ENCODE measurements at places on chromosomes 5 and 9.

DNA sequence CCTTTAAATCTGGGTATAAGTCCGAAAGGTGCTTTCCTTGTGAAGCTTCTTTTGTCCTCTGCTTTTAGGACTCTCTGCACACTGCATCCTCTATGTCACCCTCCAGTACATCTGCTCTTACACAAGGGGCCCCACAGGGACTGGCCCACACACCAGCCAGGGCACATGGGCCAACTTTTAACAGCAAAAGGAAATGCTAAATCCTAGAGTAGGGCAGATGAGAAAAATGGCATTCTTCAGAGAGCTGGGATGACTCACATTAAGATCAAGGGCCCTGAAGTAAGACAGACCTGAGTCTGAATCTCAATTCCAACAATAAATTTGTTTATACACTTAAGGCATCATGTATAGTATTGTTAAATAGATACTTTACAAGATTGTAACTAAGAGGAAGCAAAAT is 40.3 kb upstream of the CDKN2B start:
- DNase-seq: no peak

- no peak for DNase-seq
Measured at GRCh38 chr9:84411683-84412267, 71.2 kb upstream of the SLC28A3 start.

- DNase-seq: peak; percentile 12
Measured at GRCh38 chr5:146447734-146448380, 724 bp downstream of the TCERG1 start.

DNA sequence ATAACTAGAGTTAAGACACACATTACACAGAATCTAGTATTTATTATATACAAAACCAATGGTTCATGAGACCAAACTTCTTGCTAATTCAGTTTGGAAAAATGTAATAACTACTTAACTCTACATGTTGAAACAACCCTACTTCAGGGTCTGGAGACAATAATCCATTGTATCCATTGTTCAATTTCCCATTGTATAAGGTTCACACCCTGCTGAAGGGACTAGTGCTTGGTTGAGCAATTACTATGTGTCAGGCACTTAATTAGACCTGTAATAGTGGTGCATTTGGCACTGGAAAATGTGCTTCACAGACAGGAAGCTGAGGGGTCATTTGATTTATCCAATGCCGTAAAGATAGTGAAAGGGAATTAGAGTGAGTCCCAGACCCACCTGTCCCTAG is 114.3 kb upstream of the PAPPA start:
- DNase-seq: no peak

- DNase-seq: no peak
Measured at GRCh38 chr5:38330207-38330606, 71.8 kb downstream of the EGFLAM start.

All from activated CD4-positive, alpha-beta T cell treated with anti-CD3 and anti-CD28 coated beads for 4 hours (primary cell).